Amniotic stem cell (primary cell): ENCODE measurements at places on chromosomes 16 and 17.

GRCh38 chr17:3675886-3676285 is 7.3 kb downstream of the EMC6 start:
- no peak for DNase-seq

GRCh38 chr17:42946812-42947211 is 17.4 kb downstream of the AARSD1 start:
- no peak for DNase-seq

GRCh38 chr16:83301971-83302370 is 505.8 kb upstream of the HSBP1 start:
- no peak for DNase-seq

GRCh38 chr17:82458885-82459424 is 414 bp downstream of the NARF start:
- no peak for DNase-seq

- DNase-seq = no peak
Measured at GRCh38 chr16:82655072-82655714, 28.4 kb downstream of the CDH13 start.

DNA sequence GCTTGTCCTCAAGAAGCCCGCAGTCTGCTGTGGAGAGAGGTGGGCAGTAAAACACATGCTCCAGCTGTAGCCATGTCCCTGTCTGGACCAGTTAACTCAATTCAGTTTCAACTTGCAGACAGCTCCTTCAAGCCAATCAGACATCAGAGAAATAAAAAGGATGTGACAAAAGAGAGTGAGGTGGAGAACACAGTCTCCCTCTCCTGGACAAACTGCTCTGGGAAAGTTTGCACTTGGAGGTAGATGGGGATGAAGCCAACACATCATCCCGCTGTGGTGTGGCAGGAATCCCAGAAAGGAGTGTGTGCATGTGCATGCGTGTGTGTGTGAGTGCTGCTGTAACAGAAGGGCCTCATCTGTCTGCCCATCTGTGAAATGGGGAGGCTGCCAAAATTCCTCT is 358.6 kb upstream of the ASIC2 start:
- DNase-seq = no peak

- DNase-seq = no peak
Measured at GRCh38 chr16:1991135-1991551, 1.4 kb downstream of the SYNGR3 start.

- no peak for DNase-seq
Measured at GRCh38 chr16:4081521-4082021, 34.7 kb downstream of the ADCY9 start.

DNA sequence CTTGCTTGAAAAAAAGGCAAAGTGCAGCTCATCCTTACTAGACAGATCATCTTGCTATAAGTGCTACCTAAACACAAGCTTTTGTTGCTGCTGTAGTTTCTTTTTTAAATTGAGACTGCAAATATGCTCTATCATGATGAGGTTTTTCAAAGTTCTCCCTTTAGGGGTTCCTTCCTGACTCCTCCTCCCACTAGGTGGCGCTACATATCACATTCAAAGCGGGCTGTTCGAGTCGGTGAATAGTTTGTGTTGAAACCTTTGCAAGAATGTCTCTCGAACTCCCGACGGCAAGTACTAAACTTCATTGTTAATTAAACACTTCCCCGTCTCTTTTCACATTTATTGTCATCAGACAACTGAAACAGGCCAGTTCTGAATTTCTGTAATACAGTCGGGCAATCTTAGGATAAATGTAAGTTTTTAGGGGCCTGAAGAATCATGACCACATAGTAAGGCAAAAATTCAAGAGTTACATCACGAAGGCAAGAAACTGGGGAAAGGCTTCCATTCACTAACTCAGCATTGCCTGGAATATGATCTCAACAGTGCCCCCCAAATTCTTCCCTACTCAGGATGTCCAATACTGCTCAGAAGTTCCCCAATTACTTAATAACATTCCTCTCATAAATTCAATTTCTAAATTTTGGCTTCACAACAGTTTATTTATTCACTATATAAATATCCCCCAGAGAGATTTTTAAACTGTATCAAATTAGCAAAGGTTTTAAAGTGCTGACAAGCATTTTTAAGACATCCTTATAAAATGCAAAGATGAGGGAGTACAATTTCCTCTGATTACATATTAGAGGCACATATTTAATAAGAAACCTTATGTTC is 6.7 kb downstream of the HS3ST3A1 start:
- DNase-seq = peak; percentile 69

DNA sequence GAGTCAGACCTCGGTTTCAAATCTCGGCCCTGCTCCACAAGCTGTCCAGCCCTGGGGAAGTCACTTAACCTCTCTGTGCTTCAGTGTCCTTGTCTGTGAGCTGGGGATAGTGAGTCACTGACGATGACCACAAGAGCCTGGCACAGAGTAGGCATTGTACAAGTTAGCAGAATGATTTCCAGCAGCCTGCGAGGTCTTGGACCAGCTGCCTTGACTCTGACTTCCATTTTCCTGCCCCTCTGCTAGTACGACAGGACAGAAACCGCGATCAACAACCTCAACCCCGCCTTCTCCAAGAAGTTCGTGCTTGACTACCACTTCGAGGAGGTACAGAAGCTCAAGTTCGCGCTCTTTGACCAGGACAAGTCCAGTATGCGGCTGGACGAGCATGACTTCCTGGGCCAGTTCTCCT is 20.7 kb downstream of the CPNE2 start:
- no peak for DNase-seq

DNA sequence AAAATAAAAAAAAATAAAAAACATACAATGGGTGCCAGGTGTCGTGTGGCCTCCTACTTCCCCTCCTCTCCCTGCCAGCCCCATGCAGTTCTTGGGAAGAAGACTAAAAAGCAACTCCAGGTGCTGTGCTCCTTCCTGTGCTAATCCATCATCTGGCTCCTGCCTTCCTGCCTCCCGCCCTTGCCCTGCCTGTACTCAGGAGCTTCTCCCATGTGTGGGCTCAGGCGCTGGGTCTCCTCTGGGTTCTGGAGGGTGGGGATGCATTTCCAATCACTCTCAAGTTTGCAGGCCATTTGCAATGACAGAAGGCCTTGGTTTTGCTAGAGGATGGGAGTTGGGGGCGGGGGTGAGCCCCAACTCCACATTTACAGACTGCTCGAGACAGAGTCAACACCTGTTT is 122.9 kb downstream of the SDK2 start:
- DNase-seq = no peak

DNA sequence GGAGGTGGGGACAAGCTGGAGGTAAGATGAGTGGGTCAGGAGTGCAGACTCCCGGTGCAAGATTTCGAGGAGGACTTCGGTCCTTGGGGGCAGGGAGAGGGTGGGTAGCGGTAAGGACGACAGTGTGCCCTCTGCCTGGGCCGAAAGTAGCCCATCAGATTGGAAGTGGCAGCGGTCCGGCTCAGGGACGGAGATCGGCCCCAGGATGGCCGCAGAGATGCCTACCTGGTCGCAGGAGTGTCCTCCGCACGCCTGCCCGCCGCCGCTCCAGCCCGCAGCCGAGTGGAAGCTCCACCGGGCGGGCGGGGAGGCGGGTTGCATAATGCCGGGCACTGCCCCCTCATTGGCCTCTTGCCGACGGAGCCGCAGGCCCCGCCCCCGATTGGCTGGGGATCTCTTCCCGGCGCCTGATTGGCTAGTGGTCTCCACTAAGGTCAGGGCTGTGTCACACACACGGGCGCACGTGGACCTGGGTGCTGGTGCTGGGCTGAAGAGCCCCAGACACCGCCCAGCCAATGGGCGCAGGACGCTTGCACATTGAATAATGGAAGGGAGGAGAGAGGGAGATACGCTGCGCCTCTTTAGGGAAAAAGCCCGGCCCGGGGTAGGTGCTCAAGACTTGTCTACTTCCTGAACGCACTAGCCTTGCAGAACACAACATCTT is at the start of gene PER1:
Gene PER1, minus strand, starts transcription at position 293 of the 664 bp plus-strand sequence. CDS start 1,698 bp downstream, outside the sequence.
- peak; percentile 79 for DNase-seq

GRCh38 chr17:67829331-67829730 is 4.0 kb downstream of the BPTF start:
- no peak for DNase-seq

- no peak for DNase-seq
Measured at GRCh38 chr17:56076980-56077379, 76.3 kb upstream of the ANKFN1 start.

DNA sequence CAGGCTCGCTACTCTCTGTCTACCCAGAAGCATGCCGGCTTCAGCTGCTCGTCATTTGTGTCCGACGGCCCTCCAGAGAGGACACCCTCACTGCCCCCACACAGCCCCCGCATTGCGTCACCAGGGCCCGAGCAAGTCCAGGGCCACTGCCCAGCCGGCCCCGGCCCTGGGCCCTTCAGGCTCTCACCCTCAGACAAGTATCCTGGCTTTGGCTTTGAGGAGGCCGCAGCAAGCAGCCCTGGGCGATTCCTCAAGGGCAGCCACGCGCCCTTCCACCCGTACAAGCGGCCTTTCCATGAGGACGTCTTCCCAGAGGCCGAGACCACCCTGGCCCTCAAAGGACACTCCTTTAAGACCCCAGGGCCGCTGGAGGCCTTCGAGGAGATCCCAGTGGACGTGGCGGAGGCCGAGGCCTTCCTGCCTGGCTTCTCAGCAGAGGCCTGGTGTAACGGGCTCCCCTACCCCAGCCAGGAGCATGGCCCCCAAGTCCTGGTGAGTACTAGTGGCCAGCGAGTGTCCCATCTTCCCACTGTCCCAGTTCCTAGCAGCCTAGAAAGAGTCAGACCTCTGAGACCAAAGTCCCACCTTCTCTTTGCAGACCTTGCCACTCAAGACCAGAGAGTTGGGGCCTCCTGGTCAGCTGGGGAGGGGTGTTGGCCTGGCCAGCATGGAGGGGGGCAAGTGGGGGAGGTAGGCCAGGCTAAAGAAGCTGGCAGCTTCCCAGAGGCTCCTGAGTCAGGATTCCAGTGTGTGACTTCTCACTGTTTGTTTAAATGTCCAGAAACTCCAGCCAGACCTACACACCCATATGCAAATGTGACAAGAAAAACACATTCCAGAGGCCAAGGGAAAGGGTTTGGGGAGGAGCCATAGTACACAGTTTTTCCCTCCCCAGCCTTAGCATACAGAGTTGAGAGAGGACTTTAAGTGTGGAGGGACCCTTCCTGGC is 18.6 kb downstream of the FOXN1 start:
- DNase-seq = peak; percentile 7

DNA sequence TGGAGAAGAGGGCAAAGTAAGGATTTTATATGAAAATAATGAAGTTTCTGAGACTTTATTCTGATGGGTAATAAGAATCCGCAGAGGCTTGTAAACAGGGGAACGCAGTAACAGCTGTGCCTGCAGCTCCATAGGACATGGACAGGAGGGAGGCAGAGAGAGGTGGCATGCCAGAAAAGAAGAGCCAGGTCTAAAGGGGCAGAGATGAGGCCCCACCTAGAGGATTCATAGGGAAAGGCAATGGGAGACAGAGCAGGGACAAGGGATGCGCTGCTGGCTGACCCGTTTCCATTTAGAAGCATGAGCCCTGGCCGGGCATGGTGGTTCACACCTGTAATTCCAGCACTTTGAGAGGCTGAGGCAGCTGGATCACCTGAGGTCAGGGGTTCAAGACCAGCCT is 340.3 kb upstream of the CDH5 start:
- no peak for DNase-seq

DNA sequence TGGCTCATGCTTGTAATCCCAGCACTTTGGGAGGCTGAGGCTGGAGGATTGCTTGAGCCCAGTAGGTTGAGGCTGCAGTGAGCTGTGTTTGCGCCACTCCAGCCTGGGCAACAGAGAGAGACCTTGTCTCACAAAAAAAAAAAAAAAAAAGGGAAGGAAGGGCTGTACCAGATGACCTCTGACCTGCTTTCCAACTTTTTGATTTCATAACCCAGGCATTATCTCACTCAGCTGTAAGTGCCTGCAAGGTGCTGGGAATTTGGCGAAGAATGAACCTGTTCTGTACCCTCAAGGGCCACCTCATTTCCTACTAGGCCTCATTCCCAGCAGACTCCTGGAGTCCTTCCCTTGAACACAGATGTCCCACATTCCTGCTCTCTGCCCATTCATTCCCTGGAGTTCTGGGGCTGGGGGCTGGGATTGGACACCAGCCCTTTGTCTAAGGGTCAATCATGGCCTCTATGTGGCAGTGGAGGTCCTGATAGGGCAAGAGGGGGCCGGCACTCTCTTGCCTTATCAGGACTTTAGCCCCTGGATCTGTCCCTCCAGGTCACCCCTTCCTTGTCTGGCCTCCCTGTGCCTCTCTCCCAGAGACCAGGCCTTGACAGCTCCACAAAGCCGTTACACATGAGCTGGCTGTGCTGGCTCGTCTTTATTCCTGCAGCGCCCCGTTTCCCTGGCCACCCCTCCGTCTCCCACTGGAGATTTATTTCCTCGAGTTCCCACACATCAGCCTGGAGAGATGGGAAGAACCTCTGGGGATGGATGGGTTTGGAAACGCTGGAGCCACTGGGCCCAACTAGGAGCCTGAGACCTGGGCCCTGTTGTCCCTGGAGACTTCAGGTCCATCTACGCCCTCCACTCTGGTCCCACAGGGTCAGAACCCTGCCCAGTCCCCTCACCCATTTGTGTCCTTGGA is 821 bp upstream of the GFAP start:
- DNase-seq = no peak

DNA sequence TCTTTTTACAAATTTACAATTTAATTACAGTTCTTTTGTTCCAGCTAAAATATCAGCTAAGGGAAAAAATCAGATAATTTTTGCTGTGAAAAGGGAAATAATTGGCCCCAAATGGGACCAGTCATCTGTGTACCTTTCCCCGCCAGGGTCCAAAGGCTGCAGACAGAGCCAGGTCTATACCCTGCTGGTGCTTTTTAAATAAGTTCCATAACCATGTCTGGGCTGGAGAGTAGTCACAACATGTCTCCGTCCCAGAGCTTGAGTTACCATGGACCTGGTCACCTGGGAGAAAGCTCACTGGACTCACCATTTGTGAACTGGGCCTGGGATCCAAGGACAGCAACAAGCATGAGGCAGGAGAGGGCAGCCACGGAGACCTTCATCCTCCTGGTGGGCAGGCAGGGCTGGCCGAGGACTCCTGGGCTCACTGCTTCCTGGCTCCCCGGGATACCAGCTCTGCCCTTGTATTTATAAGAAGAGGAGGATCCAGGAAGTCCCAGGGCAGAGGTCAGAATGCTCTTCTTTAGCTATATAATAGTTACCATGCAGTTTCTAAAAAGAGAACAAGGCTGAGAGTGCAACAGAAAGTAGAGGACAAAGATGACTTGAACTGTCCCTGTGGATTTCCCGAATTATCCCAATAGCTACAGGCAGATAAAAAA is at the start of gene CCL15:
Gene CCL15, minus strand, starts transcription at position 444 of the 662 bp plus-strand sequence. Its CDS starts 61 bp downstream, at position 383.
- DNase-seq = no peak

GRCh38 chr16:80599466-80599865 is 58.7 kb downstream of the DYNLRB2 start:
- DNase-seq = no peak

DNA sequence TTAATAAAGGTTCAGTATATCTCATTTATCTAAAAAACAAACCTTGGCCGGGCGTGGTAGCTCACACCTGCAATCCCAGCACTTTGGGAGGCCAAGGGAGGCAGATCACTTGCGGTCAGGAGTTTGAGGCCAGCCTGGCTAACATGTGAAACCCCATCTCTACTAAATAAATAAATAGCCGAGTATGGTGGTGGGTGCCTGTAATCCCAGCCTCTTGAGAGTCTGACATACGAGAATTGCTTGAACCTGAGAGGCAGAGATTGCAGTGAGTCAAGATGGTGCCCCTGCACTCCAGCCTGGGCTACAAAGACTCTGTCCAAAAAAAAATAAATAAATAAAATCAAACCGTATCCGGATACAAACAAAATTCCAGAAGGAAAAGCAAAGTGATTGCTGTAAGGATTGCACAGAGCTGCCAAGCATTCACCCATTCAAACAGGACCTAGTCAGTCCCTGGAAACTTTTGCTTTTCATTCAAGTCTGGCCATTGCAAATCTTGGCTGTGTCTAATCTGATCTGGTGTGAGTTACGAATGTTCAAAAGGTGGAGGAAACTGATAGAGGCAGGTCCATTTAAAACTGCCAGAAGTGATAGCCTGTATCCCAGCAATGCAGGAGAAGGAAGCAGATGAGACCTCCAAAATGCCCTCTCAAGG is 102.5 kb upstream of the CLEC3A start:
- no peak for DNase-seq
